ENCODE measurements at places on chromosomes 16 and 17. TPM values are rescaled to one million over a fixed set of nuclear protein-coding genes. Genes with fewer than 3 reads are reported as not detected.

GRCh38 chr16:2333231-2333630 is 7.3 kb downstream of the ABCA3 start:
- DNase-seq, result no peak

GRCh38 chr17:80352991-80353665 is 61.8 kb upstream of the ENDOV start:
- no peak for DNase-seq

GRCh38 chr16:8127070-8127469 is 463.2 kb downstream of the TMEM114 start:
- DNase-seq, result no peak

DNA sequence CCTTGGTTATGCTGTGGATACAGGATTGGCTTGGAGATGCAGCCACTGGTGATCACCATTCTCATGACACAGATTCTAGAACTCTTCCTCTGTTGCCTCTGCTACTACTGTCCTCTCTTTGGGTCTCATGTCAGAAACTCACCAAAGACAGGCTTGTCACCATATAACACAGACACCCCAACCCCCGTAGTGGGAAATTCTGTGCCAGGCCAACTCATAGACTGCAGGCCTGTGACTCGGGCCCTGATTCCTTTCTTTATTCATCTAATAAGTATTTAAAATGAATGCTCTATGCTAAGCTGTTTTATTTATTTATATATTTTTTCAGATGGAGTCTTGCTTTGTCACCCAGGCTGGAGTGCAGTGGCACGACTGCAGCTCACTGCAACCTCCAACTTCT is 9.5 kb downstream of the CYB5D2 start:
- DNase-seq, result no peak

DNA sequence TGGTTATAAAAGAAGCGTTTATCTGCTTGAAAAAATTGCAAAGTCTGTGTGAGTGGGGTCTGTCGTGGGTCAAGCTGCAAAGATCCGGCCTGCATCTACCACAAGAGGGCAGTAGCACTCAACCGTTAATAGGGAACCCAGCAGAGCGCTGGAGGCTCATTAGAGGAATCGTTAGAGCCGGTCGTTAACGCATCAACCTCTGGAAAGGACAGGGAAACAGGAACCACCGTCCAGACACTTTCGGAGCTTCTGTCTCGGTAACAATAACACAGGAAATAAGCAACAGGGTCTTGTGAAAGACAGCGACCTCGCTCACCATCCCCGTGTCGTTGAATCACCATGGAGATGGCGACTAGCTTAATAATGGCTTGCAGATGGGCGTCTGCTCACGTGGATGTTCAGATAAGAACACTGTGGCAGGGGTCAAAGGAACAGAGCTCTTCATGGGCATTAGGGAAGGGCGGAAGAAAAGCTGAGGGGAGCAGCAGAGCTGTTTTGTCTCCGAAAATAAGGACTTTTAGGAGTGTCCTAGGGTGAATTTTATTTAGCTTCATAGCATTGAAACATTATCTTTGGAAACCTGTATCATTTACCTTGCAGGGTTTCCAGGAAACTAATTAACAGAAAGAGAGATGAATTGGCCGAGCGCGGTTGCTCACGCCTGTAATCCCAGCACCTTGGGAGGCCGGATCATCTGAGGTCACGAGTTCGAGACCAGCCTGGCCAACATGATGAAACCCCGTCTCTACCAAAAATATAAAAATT is 11.9 kb upstream of the NSRP1 start:
- DNase-seq, result peak; percentile 94

DNA sequence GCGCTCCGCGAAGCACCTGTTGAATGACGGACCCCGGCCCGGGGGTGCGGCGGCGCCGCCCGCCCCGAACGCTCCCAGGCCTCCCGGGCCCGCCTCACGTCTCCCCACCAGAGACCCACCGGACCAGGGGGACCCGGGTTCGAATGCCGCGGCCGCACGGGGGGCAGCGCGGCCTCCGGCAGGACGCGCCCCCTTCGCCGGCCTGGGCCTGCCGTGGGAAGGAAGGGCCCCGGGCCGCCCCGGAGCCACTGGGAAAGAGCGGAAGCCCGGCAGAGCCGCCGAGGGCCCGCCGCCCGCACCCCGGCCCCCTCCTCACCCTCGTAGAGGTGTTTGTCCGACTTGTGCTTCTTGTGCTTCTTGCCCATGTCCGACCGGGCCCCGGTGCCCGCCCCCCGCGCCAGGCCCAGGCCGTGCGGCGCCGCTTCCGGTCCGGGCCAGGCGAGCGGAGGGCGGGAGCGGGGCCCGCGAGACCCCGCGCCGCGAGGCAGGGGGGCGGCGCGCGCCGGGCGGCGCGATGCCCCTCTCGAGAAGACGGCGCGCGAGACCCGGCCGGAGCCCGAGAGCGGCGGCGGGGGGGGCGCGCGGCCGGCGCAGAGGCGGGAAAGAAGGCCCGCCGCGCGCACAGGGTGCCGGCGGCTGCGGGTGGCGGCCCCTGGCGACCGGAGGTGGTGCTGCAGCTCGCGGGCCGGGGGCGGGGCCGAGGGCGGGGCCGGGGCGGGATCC is at the start of gene BRD7:
BRD7 (minus strand) TSS at position 579 of the 723 bp plus-strand sequence; CDS start at position 365, 214 bp downstream.
- peak; percentile 77 for DNase-seq

DNA sequence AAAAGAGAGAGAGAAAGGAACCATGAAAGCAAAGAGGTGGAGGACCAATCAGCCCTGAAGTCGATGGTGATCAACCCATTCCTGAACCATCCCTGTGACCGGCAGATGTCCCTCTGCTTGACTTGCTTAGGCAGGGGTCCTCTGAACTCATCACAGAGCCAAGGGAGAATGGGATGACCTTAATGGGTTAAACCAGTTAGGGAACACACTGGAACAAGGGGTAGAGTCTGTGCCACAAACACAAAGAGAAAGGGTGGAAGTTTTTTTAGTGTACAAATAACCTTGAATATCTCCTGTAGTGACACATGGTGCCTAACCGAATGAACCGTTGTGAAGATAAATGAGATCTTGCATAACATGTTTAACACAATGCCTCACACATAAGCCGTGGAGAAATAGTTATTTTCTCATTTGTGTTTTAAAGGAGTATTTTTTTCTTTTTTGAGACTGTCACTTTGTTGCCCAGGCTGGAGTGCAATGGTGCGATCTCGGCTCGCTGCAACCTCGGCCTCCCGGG is 11.2 kb downstream of the NAA60 start:
- DNase-seq, result no peak

GRCh38 chr17:56176091-56176490 is 22.8 kb downstream of the ANKFN1 start:
- no peak for DNase-seq

GRCh38 chr16:69250081-69250480 is 61.1 kb upstream of the VPS4A start:
- no peak for DNase-seq

DNA sequence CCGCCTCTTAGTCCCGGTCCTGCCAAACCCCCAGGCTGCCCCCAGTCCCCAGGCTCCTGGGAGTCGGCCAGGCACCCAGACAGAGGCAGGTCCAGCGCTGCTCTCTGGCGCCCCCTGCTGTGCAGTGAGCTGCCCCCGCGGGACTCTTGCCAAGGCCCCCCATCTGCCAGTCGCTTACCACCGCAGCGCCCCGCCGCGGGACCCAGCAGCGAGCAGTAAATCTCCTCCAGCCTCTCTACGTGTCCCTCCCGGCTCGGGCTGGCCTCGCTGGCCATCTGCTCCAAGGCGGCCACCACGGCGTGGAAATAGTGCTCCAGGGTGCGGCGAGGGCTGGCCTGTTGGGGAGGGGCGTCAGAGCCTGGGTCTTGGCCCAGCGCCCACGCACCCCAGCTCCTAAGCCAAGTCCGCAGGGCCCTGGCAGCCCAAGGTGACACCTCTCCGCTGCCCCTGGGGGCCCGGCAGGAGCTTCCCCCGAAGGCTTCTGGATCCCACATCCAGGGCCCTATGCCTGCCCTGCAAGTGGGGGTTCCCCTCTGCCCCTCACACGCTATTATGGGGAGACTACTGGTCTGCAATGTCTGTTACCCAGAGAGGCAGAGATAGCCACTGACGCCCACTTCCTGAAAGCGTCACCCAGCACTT is 33.7 kb upstream of the MFSD6L start:
- peak; percentile 13 for DNase-seq

GRCh38 chr17:76261421-76262215 is 3.5 kb upstream of the UBALD2 start:
- peak; percentile 54 for DNase-seq

DNA sequence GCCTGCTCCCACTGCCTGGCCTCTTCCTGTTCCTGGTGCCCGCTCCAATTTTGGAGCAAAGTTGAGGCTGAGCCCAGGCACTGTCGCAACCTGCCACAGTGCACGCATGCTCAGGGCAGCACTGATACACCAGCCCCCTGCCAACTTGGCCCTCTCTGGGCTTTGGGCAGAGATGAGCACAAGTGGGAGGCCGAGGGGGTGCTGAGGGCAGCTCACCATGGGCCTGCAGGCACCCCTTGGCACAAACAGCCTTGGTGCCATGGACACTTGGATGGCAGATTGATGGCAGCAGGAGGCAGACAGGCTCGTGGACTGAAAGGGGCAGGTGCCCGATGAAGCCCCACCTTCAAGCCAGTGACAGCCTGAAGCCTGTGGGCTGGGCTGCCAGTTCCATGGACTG is 42.9 kb downstream of the PIGL start:
- DNase-seq, result no peak

- peak; percentile 61 for DNase-seq
Measured at GRCh38 chr17:18258356-18259038, at the start of gene FLII. Gene FLII, minus strand, starts transcription at chr17:18258738. Its CDS starts 48 bp downstream, at chr17:18258690.

DNA sequence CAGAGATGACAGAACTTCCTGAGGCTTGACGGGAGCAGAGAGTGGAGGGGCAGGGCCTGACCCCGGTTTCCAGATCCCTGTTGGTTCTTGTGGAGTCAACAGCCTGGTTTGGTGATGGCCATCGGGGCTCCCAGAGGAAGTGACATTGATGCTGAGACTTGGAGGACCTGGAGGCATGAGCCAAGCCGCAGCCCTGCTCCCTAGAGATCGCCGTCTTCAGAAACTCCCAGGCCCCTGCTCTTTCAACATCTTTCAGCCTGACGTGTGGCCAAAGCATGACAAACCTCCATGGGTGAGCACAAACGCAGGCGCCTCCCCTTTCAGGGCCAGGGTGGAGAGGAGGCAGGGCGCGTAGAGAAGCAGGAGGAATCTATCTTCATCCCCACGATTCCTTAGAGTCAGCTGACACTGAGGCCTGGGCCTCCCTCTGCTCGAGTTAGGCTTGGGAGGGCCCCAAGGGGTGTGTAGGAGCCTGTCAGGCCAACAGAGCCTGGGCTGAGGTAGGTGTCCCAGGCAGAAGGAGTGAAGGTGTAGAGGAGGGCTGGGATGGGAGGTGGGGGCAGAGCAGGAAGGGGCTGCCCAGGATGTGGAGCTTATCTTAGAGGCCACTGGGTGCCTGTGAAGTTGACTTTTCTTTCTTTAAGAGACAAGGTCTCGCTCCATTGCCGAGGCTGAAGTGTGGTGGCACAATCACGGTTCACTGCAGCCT is 56.1 kb upstream of the MED9 start:
- no peak for DNase-seq

GRCh38 chr17:8479431-8479947 is 43.8 kb downstream of the NDEL1 start:
- DNase-seq, result no peak

DNA sequence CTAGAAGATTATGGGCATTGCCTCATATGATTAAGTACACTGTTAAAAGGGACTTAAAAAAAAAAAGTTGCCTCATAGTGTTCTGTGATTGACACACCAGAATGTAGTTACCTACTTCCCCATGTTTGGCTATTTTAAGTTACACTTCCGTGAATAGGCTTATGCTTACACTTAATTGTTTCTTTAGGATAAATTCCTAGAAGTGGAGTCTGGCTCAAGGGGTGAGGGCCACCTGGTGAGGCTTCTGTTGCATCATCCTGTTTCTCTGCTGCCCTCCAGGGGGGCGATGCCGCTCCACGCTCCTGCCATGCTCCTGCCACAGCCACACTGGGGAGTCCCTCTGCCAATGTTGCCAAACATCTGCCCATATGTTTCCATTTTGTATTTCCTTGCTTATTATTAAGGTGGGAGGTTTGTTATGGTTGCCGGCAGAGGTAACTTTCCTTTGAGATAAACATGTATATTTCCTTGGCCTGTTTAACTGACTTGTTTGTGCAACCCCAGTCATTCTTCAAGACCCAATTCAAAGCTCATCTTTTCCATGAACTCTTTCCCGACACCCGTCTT is 73.1 kb downstream of the KSR1 start:
- peak; percentile 31 for DNase-seq

DNA sequence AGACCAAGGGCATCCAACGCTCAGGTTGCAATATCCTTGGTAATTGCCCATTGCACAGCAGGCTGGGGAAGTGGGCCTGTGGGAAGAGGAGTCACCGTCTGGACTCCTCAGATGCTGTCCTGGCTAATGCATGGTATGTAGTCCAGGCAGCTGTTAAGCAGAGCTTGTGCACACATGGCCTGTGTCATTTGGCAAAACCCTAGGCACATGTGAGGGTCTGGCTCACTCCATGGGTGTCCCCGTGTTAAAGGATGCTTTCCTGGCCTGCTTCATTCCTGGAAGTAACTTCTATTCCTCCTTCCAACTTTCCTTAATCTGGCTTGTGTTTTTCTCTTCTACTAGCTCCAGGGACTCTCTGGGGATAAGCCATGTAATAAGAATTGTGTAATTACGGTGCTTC is 378.0 kb upstream of the CA10 start:
- DNase-seq, result no peak

- no peak for DNase-seq
Measured at GRCh38 chr17:78357672-78358537, 2.0 kb downstream of the SOCS3 start.

DNA sequence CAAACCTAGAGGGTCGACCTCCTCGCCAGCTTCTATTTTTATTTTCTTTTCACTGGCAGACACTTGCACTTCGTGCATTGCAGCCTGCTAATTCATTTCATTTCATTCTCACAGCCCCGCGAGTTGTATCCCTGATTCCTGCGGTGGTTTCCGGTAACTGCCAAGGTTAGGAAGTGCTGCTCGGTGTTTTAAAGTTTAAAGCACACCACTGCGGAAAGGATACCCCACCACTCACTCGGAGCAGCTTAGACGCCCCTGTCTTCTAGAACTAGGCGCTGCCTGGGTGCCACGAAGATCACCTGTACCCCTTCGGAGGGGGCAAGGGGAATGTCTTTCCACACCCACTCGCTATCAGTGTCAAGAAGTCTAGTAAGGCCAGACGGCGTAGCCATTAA is 509 bp downstream of the CNEP1R1 start:
- DNase-seq, result peak; percentile 18

DNA sequence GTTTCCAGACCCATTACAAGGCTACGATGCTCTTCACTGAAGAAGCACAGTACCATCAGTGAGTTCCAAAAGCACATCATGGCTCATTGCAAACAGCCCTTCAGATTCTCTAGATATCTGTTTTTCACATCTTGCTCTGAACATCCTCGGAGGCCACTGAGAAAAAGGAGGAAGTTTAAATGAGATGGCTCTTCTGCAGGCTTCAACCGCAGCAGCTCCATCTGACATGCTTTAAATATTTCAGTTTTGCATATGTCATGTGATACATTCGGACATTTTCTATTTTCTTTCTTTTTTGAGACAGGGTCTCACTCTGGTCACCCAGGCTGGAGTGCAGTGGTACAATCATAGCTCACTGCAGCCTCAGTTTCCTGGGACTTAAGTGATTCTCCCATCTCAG is 396.8 kb downstream of the NPIPA8 start:
- no peak for DNase-seq

DNAI2 gene
- not detected for total RNA-seq

CDH1 gene
- total RNA-seq, result not detected

HSD17B1 gene
- 1.8 TPM for total RNA-seq

ARHGAP44 gene
- total RNA-seq, result 0.22 TPM

KRTAP9-2 gene
- not detected for total RNA-seq

NPIPB6 gene
- total RNA-seq, result not detected

CD300LB gene
- total RNA-seq, result not detected

DOK4 gene
- total RNA-seq, result 15.0 TPM

WFDC1 gene
- not detected for total RNA-seq

OR3A3 gene
- not detected for total RNA-seq

FOXO3B gene
- total RNA-seq, result 1.4 TPM

PRAC1 gene
- total RNA-seq, result not detected
